Activated naive CD4-positive, alpha-beta T cell treated with anti-CD3 and anti-CD28 coated beads, Interleukin-2, amount 10 ng/mL, durations not matched to agents 7 days and 5 days (primary cell): ENCODE measurements at places on chromosomes 3 and 15.
A peak's percentile ranks its signal among the peaks of the same experiment; 100 is the strongest.

DNA sequence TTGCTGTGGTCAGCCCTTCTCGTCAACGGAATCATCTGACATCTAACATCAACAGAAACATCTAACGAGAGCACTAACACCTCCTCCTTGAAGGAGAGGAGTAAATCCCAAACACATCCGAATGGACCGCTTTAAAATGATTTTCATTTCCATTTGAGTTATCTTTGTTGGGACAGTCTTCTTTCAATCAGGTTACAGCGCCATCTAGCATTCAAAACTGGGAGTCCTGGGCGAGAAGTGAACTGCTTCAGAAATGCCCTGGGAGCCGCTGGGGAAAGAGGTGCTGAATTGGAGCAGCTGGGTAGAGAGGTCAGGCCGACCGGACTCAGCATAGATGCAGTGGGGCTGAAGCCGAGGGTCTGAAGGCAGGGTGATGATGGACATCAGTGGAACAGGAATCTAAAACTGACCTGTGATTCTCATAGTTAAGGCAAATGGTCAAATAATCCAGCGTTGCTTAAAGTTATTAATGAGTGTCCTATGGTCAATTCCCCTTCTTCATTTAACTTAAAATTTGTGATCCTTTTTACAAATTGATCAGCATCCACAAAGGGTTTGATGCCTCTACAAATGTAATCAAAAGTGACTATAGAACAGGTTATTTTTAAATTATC lies 170.0 kb upstream of the NDN start:
- DNase-seq, result no peak

DNA sequence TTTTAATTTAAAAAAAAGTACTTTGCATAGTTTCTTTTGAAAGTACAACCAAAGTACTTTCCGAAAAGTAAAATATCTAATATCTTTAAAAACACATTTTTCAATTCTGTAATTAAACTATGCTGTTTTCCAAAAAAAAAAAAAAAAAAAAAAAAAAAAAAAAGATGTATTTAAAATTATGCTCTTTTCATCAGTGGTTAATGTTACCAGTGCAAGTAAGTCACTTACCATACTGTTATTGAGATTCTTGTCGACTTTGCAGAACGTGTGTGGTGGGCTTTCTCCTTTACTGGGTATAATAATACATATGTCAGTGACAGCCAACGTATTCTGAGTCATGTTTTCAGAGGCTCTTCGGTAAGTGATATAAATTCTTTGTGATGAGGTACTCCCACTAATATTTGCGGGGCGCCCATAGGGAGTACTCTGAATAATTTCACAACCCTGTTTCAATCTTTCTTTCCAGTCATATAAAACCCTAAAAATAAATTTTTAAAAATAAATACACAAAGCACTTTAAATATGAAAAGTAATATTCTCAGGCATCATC lies 39.9 kb downstream of the DENND4A start:
- no peak for DNase-seq

DNA sequence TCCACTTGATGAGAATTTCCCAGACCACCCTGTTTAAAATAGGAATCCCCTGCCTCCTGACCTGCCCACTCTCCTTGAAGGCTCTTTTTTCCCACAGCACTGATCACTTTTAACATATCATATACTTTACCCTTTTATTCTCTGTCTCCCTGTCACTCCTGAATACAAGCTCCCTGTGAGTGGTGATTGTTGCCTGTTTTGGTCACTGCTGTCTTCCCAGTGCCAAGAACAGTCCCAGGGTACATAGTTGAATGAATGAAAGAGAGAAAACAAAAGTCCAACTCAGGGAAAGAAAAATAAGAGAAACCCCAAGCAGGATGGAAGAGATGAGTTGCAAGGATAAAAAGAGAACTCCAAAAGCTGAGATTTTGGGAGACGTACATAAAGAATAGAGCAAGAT lies 500.3 kb upstream of the LMCD1 start:
- DNase-seq, result no peak

DNA sequence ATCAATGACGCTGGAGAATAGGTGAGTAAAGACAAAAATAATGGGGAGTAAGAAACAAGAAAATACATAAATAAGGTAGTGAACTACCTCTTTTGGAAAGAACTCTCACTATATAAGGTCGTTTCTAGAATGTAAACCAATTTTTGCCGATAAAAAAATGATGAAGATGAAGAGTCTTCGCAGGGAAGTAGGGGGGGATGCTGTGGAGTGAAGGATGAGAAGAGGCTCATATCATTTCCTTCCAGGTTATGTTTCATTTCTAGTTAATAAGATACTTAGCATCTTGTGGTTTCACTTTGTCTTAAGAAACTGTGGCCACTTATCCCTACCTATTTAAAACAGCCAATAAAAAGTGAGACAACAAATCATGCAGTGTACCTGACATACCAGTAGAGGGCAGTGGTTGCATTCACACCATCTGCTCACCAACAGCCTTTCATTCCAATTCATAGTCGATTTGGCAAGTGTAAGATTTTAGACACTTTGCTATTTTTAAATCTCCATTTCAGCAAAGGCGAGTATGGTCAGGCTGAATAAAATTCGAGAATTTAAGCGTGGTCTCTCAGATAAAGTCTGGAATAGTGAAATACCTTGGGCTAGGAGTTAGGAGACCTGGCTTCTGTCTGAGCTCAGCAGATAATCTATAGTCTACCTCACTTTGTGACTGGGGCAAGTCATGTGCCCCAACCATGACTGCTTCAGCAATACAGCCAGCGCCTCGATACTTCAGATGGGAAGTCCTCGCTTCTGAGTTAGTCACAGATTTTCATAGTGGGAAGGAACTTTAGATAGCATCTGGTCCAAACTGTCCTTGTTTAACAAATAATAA lies 28.9 kb upstream of the ICE2 start:
- DNase-seq, result peak; percentile 64

DNA sequence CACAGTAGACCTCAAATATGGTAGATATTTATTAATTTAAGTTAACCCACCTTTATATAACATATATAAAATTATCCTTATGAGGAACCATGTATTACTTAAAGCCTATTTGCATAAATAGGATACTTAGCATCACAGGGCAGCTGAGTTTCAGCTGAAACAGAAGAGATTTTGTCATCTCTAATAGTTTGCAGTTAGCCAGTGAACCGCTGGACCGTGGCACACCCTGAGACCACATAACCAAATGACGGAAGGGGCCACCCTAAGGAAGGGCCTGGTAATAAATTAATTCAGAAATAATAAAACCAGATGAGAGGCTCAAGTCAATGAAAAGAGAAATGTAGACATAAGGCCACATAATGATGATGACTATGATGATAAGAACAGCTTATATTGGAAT lies 107.7 kb downstream of the MYO5A start:
- DNase-seq, result no peak

GRCh38 chr3:25040748-25041147 lies 387.3 kb upstream of the RARB start:
- DNase-seq, result no peak

DNA sequence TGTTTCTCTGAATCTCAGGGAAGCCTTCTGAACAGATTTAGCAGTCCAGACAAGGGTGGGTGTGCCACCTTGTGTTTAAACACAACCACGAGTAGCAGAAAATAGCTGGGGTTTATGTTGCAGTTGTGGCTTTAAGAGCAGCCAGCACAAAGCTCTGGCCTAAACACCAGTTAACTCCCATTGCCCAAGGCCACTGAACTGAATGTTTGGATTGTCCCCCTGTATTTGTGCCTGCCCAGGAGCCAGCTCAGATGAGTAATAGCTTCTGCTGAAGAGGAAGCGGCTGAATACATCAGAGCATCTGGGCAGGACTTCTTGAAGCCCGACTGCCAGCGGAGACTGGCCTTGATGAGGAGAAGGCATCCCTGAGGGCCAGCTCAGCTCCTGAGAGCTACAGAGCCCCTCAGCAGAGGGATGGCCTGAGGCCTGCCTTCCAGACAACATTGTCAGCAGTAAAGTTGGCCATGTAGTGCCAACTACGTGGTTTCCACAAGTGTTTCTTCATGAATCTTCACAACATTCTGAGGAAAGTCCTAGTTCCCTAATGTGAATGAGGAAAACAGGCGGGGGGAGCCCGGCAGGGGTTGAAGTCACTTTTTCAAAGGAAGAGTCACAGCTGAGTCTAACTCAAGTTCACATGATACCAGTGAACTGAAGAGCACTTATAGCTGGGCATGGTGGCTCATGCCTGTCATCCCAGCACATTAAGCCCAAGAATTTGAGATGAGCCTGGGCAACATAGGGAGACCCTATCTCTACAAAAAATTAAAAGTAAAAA lies 65.8 kb upstream of the ZBTB38 start:
- DNase-seq, result no peak

DNA sequence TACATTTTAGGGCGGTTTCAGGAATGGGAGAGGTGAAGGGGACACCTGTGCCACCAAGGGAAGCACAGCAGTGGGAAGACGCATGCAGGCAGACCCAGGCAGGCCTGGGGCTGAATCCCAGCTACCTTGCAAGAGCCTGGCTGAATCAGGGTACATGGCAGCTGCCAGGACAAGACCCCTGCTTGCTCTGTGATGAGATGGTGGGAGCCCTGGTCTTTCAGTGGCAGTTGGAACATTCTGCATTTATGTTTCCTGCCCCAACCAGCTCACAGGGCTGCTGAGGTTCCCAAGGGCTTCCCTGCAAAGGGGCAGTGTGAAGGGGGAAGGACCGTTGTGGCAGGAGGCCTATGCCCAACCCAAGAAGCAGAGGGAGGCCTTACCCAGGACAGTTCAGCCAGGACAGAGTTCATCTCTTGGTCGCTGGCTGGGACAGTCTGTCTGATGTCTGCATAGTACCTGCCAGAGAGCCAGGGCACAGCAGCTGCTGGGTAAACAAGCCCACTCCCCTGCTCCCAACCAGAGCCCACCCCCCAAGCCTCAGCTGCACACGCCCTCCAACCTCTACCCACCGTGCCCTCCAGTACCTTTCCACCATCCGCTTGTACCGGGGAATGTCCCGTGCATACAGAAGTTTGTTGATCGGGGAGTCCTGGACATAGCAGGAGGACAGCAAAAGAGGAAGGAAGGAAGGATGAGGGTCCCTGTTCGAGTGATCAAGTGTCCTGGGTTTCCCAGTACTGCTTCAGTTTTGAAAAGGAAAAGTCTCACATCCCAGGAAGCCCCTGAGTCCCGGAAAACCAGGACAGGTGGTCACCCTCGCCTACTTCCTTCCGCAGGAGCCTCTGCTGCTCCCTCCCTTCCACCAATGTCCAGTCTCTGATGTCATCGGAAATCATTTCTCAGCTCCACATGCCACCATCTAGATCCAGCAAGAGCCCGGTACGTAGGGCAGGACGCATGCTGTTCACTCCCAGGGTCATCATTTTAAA lies 23.1 kb downstream of the PLXNB1 start:
- peak; percentile 18 for DNase-seq

DNA sequence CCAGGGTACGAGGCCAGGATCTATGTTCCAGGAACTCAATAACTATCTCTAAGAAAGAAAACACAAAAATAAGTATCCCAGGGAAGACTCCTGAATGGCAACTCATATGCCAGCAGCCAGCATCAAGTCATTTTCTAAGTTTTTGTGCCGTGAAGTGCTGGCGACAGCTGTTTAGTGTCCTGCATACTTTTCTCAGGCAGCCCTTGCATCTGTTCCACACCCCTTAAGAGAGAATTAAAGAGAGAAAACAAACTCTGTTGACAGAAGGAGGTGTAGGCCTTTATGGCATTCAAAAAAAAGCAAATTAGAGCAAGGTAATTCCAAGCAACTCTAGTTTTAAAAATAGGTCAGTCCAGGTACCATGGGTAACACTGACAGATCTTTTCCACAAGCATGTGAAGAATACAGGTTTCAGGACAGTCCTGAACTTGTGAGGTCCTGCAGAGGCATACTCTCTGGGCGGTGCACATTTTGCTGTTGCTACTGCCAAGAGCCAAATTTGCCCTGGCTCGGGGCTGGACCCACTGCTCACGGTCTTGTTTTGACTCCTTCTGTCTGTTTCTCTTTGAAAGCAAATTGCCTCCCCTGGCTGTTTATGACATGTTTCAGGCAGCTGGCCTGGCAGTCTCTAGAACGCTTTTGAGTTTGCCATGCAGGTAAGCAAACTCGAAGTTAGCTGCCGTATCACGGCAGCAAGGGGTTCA lies 252.1 kb upstream of the ADAMTS9 start:
- no peak for DNase-seq

DNA sequence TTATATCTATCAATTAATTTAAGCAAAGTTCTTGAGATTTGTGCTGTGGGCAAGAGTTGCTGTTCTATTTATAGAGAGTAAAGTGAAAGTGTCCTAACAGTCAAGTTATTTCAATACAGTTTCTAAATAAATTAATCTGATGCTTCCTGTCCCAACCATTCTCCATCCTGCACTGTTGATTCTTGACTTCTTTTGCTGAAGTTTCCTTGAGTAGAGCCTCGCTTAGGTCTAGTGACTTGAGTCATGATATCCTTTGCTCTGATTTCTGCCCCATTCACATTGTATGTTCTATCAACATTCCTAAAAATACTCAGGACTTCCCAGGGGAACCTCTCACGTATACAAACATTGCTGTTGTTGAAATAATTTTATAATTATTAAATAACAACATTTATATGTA lies 498.4 kb upstream of the ALCAM start:
- DNase-seq, result no peak

- no peak for DNase-seq
Measured at GRCh38 chr3:55014081-55014480, 86.2 kb upstream of the LRTM1 start.

DNA sequence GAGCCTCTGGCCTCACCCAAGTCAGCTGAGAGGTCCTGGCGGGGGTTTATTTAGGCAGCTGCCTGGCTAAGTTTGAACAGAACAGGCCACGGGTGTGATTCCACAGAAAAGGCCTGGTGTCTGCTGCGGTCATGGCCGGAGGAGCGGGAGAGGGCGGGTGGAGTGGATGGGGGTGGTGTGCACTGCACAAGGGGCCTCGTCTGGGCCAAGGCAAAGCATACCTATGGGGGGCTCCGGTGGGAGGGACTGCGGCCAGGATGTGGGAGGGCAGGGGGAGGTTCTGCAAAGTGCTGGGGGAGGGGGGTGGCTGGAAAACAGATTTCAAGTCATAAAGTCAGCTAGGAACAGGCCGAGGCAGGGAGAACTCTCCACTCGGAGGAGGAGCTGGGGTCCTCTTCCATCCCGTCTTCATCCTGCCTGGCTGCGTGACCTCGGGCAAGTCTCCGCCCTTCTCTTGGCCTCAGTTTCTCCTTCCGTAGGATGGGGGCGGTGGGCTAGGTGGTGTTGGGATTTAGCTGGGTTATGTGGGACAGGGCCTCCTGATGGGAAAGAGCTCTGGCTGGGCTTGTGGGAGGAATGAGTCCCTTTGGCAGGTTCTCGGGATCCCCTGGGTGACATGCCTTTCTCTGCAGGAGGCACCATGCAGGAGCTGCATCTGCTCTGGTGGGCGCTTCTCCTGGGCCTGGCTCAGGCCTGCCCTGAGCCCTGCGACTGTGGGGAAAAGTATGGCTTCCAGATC lies 878 bp downstream of the ISLR start:
- DNase-seq, result no peak

GRCh38 chr3:52517796-52518722 lies 15.6 kb downstream of the NT5DC2 start:
- no peak for DNase-seq

GRCh38 chr3:111610612-111611054 lies 15.5 kb upstream of the ZBED2 start:
- DNase-seq, result no peak
